ENCODE measurements at places on chromosomes 3 and 15.

GRCh38 chr3:114152519-114153151, 26.2 kb downstream of the DRD3 start:
- DNase-seq = peak; percentile 52

DNA sequence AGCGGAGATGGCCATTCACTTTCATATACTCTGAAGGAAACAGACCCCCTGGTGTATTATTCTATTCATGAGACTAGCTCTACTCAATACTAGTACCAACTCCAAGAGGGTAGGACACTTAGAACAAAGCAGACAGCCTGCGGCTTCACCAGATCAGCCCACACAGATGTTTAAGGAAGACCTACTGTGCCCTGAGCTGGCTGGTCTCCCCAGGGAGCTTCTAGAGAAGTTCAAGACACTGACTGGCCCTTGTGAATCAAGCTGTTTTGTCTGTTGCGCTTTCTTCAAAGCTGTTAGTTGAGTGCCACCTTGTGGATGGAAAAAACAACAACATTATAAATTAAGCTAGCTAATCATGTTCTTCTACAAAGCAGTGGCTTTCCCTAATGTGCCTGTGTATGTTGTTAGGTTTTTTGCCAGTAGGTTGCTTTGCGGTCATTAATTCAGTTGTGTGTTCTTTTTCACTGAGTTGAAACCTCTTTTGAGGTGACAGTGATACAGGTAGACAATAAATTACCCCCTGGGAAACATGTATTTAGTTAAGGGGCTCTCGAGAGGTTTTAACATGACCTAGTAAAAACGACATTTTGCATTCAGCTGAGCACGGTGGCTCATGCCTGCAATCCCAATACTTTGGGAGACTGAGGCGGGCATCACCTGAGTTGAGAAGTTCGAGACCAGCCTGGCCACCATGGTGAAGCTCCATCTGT, 64.2 kb upstream of the MYZAP start:
- DNase-seq = no peak

DNA sequence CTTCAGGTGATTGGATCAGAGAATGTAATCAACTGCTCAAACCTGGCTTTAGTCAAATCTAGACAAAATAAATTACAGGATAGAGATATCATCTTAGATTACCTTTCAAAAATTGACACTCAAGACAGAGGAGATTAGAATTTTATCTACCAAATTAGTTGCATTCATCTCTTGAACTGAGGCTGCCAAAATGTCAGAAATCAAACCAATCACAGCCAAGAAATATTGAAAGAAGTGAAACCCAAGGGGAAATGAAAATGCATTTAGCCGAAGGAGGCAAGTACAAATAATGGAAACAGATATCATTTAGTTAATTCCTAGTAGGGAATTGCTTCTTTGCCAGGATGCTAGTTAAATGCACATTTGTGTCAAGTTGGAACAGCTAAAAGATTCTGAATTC, 261.1 kb upstream of the PDZRN3 start:
- no peak for DNase-seq

DNA sequence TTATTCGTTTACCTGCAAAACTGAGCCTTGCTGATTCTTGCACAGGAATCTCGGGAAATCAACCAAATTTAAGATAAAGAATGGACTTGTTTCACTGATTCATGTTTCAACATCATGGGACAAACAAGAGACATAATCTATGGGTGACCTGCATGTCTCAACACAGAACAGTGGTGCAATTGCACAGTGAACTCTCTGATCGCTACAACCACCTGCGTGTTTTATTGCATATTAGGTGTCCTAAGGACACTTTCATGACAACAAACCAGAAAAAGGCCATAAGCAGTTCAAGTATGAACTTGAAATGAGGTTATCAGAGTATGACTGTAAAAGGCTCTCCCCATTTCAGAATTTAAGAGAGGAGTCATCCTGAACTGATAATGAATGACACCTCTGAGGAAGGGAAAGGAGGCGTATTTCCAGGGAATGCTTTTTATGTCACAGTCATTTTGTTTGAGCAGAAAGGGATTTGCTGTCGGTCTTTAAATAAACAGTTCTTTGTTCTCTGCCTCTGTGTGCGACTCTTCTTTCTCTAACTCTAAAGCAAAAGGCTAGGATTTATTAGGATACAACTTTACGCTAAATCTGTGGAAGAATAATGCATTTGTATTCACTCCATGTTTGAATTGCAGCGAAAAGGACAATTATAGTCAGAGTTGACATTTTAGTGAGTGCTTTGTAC, 167.2 kb downstream of the RBMS3 start:
- no peak for DNase-seq

- DNase-seq = no peak
Observed at GRCh38 chr3:77242371-77242770, 202.5 kb downstream of the ROBO2 start.

DNA sequence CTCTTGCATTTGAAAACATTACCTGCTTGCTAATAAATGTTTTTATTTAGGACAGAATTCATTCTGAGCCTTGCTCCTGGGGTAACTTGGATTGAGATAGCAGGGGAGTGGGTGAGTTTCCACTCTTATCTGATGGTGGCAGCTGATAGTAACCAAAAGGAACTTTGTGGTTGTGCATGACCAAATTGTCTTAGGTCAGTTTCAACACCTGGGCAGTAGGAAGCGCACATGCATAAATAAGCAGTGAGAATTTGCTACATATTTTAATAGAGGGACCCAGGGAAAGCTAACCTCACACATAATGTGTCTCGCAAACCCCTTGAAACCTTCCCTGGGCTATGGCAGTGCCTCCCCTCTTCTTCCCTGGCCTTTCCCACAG, 65.4 kb upstream of the XCR1 start:
- no peak for DNase-seq

DNA sequence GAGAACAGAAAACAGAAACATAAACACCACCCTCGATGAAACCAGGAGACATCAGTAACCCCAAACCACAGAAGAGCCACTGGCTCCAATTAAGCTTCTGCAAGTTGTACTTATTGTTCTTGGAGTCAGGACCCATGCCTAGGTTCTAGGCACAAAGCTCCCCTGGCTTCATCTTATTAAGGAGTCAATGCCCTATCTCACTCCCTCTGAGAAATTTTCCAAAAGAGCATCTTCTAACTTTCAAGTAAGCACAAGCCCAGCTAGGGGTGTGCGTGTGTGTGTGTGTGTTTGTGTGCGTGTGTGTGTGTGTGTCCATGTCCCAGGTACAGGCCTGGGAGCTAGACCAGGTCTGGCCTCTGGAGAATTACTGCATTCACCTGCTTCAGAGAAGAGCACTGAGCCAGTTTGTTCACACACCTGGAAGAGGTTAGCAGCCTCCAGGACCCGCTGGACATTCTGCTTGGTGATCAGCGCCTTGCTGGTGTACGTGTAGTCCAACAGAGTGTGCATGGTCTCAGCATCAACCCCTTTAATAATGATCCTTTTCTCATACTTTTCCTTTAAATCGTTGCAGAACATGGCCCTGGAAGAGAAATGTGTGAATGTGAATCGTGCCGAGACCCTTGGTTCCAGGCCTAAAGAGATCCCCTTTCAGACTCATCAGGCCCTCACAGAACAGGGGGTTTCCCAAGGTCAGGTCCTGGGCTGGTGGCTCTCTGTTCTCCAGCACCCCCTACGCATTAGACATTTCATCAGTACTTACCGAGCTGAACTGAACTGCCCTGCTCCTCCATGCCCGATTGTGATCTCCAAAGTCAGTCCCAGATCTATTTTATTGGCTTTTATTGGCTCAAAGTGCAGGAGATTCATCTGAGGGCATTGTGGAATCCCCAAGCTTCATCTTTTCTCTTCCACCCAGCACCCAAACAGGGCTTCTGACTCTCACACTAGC, 27.8 kb downstream of the KLHL6 start:
- DNase-seq = no peak

- DNase-seq = no peak
Observed at GRCh38 chr15:32737304-32737703, 19.5 kb downstream of the GREM1 start.

GRCh38 chr3:48991851-48992545, 2.0 kb downstream of the P4HTM start:
- no peak for DNase-seq

- DNase-seq = no peak
Observed at GRCh38 chr15:40702077-40702476, 7.1 kb downstream of the RAD51 start.

DNA sequence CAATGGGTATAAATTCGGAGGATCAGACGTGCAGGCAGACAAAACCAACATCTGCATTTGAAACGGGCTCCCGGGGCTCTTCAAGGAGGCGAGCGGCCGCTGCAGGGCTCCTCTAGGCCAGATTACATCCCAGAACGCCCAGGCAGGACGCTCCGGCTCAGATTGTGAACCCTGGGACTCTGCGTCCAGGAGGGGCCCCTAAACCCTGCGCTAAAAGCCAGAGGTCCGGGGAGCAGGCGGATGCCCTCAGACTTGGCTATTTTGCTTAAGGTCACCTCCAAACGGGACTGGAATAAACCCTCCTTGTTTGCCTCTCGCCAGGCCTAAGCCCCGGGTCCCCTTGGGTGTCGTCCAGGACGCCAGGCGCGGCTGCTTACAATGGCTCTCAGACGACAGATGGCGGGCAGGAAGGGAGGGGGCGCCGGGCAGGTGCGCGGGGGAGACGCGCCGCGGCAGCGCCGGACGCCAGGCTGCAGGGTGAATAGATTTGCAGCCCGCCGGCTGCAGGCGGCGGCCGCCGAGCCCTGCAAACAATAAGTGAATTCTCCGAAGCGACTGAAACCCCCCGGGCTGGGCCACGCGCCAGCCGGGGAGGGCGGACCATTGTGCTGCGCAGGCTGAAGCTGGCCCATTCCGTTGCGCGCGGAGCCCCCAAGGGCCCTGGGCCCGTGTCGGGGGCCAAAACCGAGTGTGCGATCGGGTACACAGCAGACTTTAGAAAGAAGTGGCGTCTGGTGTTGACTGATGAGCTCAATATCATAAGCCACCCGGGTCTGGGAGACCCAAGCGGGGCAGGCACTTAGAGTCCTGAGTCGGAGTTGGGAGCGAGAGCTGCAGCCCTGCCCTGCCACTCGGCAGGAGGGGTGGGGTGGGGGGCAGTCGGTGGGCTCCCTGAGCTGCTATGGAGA, 32.3 kb upstream of the AMOTL2 start:
- DNase-seq = no peak

Measured in T-helper 22 cell (primary cell).